Smooth muscle cell of trachea (primary cell): ENCODE measurements at places on chromosomes 7 and 10. TPM values are rescaled to one million over a fixed set of nuclear protein-coding genes. Genes with fewer than 3 reads are reported as not detected.

CYP2W1 gene
- not detected in 2 replicates for total RNA-seq

PNLIPRP1 gene
- total RNA-seq, result not detected in 2 replicates

CH25H gene
- total RNA-seq, result 1.2 and 2.0 TPM in 2 replicates

TET1 gene
- 3.3 and 4.7 TPM in 2 replicates for total RNA-seq
